ENCODE measurements at places on chromosomes 12 and 14. TPM values are rescaled to one million over a fixed set of nuclear protein-coding genes. Genes with fewer than 3 reads are reported as not detected.

POTEG gene
- not detected for total RNA-seq

GRCh38 chr14:99625476-99625875, 19.5 kb upstream of the HHIPL1 start:
- no peak for DNase-seq

DNA sequence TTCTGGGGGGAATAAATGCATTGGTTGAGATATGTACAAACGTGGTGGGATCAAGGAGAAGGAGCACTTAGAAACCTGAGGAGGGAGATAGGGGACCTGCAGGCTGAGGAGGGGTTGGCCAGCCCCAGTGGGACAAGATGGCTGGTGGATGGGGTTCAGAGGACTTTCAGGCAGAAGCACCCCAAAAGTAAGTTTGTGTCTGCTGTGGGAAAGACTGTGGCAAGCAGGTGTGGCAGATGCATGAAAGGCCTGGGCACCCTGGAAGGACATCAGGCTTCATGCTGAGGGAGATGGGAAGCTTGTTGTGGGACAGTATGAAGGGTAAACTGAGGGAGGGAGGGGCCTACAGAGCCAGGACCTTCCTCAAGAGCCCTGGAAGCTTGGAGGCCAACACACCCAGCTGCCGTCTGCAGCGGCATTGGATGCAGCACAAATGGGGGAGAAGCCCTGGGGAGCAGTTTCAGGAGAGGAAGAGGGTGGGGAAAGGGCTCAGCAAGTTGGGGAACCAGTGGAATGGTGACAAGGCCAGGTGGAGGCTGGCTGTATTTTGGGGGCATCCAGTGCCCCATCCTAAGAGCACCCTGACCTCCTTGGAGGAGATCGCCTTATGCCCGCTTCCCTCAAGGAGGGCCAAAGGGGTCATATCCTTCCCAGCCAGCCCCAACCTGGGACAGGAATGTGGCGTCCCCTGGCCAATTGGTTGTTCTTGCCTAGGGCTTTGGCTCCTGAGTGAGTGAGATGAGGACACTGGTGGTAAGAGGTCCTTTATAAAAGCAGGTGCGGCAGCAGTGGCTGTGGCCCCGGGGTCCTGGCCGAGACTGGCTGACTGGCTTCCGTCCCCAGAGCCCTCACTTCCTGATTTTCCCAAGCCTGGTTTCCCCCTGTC, 20.7 kb downstream of the NFKBIA start:
- no peak for DNase-seq

- peak; percentile 97 for DNase-seq
Observed at GRCh38 chr12:26153421-26154154, 28.8 kb upstream of the BHLHE41 start.

GRCh38 chr14:50928002-50928635, 16.2 kb downstream of the PYGL start:
- no peak for DNase-seq

Data from M059J (cell line).